ENCODE measurements at places on chromosomes 16 and 17. TPM values are rescaled to one million over a fixed set of nuclear protein-coding genes. Genes with fewer than 3 reads are reported as not detected.

Gene ZMYND15
- 0.37 TPM for polyA plus RNA-seq

Gene KRT40
- 11.8 TPM for polyA plus RNA-seq

GRCh38 chr16:967077-967541 lies 3.7 kb downstream of the LMF1 start:
- DNase-seq: peak; percentile 12

Gene SPNS1
- 33.6 TPM for polyA plus RNA-seq

All from muscle of leg (tissue), 16 donors.